ENCODE measurements at places on chromosomes 2 and 18.
A peak's percentile ranks its signal among the peaks of the same experiment; 100 is the strongest.

DNA sequence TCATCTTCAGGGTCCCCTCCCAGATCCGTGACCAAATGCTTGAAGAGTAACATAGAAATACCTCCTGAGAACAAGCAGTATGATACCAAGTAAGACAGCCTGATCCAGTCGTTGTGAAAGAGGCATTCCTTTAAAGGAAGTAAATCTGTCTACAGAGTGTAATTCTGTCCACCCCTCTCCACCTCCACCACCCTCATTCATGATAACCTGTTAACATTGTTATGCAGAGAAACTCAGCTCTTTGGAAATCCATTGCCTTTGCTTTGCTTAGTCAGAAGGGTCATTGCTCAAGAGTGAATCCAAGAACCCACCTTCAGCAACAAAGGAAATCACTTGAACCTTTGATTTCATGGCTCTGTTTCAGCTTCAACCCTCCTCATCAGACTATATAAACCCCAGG lies 155.6 kb downstream of the CYP26B1 start:
- DNase-seq, result no peak

- no peak for DNase-seq
These were observed 295.4 kb upstream of the NETO1 start for GRCh38 chr18:73163236-73163635.

DNA sequence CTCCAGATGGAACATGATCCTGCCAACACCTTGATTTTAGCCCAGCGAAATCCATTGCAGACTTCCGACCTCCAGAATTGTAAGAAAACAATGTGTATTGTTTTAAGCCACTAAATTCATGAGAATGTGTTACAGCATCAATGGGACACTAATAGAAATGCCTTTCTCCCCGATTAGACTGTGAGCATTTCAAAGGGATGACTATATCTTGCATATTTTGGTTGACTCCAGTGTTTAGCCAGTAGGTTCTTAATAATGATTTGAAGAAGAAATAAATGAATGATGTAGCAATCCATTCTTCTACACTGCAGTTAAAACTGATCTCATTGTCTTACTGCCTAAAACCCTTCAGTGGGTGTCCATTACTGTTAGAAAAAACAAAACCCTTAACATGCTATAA lies 67.4 kb upstream of the ACVR1C start:
- DNase-seq, result no peak

GRCh38 chr2:45263147-45263546 lies 253.9 kb upstream of the SIX2 start:
- DNase-seq, result no peak

DNA sequence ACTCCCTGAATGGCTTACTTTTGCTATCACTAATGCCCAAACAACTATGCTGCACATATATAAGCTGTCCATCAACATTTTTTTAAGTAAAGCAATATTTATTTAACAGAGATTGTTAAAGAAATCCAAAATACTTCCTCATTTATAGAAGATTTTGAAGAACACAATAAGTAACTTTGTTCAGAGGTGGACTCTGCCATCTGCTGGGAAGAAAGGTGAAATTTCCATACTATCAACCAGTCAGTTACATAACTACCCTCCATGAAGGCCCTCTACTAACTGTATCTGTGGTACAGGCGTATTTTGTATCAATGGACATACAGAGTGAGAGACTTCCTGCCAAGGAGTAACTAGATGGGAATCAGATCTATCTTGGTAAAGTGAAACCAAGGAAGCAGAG lies 106.0 kb downstream of the DTNB start:
- DNase-seq, result no peak

DNA sequence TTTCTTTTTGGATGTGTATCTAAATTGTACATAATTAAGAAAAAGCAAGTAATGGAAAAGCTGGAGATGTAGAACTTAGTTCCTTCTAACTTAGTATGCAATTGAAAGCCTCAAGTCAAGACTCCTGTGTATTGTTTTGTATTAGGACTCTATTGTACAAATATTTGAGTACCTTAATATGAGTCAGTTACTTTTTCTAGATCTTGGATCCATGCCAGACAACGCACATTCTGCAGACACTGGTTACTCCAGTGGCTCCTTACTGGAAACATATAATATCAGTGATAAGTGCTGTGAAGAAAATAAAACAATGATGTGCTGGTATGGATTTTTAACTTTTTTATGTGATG lies 1.5 kb downstream of the SLC39A10 start:
- no peak for DNase-seq

DNA sequence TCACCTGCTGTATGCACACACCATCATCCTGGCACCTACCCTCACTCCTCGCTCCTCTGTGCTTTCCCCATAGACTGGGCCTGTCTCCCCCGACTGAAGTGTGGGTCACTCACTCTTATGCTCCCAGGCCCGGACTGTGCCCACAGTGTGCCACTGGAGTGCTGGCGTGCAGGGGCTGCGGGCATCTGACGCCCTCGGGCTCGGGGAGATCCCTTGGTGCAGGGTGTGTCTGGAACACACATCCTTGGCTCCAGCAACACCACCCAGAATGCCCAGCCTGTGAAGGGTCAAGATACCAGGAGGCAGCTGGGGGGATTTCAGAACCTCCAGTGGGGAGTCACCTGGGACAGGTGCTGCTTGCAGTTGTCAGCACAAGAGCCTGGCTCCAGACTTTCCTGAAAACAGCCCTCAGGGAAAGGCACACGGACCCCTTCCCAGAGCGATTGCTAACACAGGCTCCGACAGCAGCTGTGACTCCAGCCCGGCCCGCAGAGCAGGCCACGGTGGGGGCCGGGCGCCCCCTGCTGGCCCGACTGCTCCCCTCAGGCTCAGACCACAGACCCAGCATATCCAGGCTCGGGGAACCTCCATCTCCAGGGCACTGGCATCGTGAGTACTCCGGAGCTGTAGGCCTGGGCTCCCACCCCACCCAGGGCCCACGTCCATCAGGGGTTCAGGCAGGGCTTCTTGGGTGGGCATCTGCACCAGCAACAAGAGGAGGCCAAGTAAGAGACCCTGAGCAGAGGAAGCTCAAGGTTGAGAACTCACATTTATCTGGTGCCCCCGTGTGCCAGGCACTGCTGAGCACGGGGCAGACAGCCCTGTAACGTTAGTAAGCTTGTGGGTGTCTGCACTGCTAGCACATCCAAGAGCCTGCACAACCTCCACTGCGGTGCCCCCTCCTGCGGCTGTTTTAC lies 8.6 kb downstream of the HS1BP3 start:
- peak; percentile 40 for DNase-seq

- no peak for DNase-seq
These were observed 82.5 kb downstream of the EDAR start for GRCh38 chr2:108906403-108907077.

GRCh38 chr2:238203973-238204683 lies 633 bp upstream of the ILKAP start:
- no peak for DNase-seq

DNA sequence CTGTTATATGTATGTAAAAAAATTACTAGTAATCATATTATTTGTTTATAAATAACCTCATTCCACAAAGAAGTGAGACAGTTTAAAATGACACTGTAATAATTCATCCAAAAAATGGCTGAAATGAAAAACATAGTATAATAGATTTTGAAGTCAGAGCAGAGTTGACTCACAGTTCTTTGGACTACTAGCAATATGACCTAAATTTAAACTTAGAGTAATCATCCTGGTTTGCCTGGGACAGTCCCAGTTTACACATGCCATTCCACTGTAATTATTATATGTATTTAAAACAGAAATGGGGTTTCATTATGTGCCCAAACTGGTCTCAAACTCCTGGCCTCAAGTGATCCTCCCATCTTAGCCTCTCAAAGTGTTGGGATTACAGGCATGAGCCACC lies 48.3 kb downstream of the CCDC88A start:
- no peak for DNase-seq

GRCh38 chr2:196183172-196183473 lies 11.7 kb upstream of the STK17B start:
- DNase-seq, result no peak

DNA sequence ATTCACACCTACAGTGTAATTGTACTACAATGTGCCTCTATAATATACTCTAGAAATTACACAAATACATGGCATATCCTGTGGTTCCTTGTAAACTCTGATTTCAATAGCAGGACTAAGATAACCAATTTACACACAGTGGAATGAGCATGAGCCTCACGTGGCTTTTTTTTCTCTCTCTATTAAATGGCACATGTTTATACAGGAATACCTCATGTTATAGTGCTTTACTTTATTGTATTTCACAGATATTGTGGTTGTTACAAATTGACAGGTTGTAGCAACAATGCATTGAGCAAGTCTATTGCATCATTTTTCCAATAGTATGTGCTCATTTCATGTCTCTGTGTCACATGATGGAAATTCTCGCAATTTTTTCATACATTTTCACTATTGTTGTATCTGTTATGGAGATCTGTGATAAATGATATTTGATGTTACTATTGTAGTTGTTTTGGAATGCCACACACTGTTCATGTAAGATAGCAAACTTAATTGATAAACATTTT lies 260.0 kb downstream of the FSIP2 start:
- no peak for DNase-seq

DNA sequence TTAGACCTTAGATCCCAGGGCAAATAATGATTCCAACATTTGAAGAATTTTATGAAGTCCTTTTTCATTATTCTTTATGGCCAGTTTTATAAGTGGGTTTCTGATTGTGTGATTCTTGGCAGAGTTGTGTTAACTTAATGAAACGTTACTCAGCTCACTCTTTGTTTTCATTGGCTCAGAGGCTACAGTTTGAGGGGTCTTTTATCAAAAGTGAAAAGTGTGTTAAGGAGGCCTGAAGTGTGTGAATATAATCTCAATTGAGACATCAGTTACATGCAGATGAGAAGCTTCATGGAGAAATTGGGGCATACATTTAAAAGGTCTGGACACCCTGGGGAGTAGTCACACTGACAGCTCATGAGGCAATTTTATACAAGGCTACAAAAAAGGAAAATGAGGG lies 74.6 kb downstream of the ASXL3 start:
- no peak for DNase-seq

- no peak for DNase-seq
These were observed 86.5 kb upstream of the UGP2 start for GRCh38 chr2:63755216-63755615.

DNA sequence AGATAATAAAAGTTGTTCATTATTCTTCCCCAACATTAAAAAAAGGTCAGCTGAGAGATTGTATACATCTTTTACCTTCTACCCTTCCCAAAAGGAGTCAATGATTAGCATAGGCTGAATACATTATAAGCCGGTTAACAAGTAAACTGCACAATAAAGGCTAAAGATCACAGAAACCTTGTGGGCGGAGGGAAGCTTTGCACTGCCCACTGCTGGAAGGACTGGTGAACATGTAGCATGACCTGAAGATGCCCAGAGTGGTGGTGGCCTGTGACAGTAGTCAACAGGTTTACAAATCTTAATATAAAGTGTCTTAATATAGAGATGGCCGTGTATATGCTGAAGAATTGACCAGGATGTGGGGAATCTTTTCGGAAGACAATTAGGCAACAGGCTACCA lies 35.6 kb downstream of the ARL5A start:
- no peak for DNase-seq

DNA sequence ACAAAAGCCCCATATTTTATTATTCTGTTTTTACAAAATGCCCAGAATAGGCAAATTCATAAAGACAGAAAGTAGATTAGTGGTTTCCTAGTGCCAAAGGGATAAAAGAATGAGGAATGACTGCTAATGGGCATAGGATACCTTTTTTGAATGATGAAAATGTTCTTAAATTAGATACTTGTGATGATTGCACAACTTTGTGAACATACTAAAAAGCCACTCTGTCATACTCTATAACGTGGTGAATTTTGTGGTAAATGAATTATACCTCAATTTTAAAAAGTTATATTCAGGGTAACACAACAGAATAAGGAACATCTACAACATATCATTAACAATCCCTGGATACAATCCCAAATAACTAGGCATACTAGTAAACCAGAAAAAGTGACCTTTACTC lies 9.1 kb upstream of the FBLN7 start:
- no peak for DNase-seq

- DNase-seq, result no peak
These were observed 130.7 kb upstream of the TPO start for GRCh38 chr2:1282552-1282951.

GRCh38 chr2:10150436-10150835 lies 27.9 kb downstream of the RRM2 start:
- no peak for DNase-seq

GRCh38 chr2:19247186-19247585 lies 111.2 kb downstream of the OSR1 start:
- no peak for DNase-seq

- no peak for DNase-seq
These were observed 93.8 kb downstream of the LYPD6B start for GRCh38 chr2:149132339-149132738.

GRCh38 chr2:42128721-42129486 lies 40.2 kb upstream of the EML4 start:
- no peak for DNase-seq

GRCh38 chr2:98598781-98599428 lies 9.4 kb downstream of the COA5 start:
- DNase-seq, result no peak

DNA sequence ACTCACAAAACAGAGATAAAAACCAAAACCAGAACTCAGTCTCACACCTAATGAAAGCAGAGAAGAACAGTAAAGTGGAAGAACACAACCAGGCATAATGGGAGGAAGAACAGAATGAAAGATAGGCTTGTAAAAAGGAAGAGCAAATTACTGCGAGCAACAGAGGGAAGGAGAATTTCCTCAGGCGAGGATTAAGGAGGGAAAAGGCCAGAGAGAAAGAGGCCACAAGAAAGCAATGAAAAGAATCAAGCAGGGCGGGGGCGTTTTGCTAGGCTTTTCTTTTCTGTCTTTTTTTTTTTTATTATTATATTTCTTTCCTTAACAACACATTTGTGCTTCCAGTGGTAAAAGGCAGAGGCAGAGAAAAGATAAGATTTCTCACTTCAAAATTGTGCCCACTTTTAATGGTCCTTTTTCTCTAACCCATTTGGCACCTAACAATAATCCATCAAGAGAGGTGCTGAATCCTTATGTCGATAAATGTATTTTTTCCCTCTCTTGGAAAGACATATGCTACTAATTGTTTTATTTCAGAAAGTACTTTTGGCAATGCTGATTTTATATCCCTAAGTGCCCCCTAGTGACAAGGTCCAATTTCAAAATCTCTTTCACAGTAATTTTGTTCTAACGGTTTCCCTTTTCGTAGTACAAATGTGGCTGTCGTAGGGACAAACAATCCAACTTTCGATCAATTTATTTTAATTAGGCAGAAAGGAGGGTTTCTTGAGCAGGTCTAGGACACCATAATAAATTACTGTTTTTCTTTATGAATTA lies 138.7 kb upstream of the AQP4 start:
- DNase-seq, result no peak

DNA sequence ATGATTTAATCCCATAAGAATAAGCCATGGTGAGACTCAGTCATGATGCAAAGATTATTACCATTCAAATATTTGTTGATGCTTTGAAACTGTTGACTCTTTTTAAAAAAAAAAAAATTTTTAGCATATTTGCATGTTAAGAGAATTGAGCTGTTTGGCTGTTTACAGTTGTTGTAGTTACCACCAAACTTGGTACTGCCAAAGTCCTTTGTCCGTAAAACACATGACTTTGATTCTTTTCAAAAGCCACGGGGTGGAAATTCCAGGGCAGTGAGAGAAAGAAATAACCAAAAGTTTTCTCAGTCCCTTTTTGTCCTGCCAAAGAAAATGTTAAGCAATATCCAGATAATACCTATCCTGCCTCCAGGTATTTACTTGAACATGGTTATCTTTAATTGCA lies 474.8 kb downstream of the METTL4 start:
- DNase-seq, result no peak

All from stimulated activated CD8-positive, alpha-beta memory T cell treated with anti-CD3 and anti-CD28 coated beads, Interleukin-4, amount 100 ng/mL, for 4 hours (primary cell).